Occipital lobe (tissue), 3 donors: ENCODE measurements at places on chromosomes 5 and 9.
A peak's percentile ranks its signal among the peaks of the same experiment; 100 is the strongest.

- DNase-seq, result no peak
Measured at GRCh38 chr9:125633116-125633745, 73.8 kb downstream of the MAPKAP1 start.

GRCh38 chr5:136232316-136232715 is 39.4 kb upstream of the SMIM32 start:
- no peak for DNase-seq

DNA sequence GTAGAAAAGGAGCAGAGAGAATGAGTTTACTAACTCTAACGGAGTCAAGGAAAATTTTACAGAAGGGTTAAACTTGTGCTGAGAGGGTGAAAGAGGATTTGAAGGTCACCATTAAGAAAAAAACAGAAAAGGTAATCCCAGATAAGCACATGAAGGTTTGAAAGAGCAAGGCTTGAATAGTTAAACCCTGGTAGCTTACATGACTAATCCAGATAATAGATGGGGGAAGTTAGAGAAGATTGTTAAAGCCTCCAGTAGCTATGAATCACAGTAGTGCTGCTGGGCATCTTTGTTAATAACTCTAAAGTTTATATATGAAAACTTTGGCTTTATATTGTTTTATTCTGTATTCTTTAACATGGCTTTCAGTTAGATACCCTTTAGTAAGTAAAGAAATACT is 354.5 kb upstream of the FTMT start:
- no peak for DNase-seq

GRCh38 chr9:118318770-118319431 is 614.7 kb downstream of the TLR4 start:
- peak; percentile 5 for DNase-seq

DNA sequence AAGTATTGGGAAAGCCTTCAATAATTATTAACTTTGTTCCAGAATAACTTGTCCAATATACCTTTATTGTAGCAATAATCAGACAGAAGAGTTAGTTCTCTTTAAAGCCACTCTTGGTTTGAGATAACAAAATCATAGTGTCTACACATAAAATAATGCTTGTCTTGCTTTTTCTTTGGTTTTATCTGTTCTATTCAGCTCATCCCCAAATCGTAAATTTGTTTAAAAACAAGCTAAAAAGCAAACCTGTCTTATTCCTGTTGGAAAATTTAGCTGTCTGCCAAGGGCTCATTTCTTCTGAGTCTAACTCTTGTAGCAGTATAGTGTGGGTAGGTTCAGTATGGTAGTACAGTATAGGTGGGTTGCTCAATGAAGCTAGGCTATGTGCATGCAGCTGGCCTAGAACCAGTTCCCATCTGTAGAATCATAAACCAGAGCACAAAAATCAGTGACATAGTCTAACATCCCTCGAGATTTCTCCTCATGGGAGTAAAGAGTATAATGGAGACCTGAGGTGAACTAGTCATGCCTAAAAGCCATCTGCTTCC is 17.9 kb upstream of the APBA1 start:
- DNase-seq, result no peak

DNA sequence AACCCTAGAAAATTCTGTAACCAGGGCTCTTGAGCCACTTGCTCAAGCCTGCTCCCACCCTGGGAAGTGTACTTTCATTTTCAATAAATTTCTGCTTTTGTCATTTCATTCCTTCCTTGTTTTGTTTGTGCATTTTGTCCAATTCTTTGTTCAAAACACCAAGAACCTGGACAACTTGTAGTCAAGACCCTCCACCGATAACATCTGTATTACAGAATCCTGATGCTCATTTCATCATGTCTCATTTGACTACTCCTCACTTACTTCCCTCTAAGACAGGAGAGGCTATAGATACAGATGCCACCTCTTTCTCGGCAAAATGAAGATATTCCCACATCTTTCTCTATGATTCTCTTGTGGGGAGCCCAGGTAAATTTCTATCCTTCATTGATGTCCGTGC is 183.5 kb downstream of the TMEM232 start:
- no peak for DNase-seq

- no peak for DNase-seq
Measured at GRCh38 chr9:98943682-98944056, at the start of gene COL15A1. COL15A1 (plus strand) TSS chr9:98943907; CDS start chr9:98944062, 155 bp downstream.

DNA sequence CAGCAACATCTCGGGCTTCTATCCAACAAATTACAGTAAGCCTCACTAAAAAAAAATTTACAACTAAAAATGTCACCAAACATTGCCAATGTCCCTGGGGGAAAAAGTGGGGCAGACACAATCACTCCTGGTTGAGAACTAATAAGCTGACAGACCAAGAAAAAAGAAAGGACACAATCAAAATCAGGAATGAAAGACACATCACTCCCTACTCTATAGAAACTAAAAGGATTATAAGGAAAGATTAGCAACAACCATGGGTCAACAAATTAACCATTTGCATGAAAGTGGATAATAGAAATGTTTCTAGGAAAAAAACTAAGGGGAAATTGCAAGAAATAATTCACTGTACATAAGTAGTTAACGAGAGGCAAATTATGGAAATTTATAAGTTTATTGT is 53.4 kb downstream of the AGTPBP1 start:
- no peak for DNase-seq

DNA sequence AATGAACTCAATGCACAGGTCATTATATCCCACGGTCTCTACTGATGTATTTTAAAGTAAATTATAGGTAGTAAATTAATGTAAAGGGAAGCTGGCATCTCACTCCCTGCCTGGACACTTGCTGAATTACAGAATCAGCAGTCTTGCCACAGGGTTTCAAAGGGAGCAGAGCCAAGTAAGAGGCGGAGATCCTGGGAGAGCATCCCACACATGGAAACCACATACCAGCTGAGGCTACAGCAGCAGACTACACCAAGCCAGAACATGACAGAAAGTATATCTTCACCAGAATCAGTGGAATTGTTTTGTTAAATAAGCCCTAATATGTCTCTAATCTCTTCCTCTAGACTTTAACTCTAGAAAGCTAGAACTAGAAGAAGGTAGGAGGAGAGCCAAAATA is 1689.2 kb upstream of the WWC1 start:
- DNase-seq, result no peak

- no peak for DNase-seq
Measured at GRCh38 chr9:123640792-123641222, 284.8 kb downstream of the CRB2 start.

DNA sequence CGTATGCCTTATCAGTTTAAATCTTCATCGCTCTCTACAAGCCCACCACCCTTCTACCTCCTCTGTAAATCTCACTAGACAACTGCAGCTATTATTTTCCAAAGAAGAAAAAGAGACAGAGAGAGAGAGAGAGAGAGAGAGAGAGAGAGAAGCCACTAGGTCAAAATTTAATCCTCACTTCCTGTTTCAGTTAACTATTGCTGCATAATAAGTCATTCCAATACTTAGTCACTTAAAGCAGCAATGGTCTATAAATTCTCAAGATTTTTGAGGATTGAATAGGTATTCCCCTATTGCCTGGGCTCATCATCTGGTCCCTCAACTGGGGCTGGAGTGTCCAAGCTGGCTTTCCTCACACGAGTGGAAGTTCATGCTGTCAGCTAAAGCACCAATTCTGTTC is 68.8 kb downstream of the ITGA1 start:
- DNase-seq, result no peak

DNA sequence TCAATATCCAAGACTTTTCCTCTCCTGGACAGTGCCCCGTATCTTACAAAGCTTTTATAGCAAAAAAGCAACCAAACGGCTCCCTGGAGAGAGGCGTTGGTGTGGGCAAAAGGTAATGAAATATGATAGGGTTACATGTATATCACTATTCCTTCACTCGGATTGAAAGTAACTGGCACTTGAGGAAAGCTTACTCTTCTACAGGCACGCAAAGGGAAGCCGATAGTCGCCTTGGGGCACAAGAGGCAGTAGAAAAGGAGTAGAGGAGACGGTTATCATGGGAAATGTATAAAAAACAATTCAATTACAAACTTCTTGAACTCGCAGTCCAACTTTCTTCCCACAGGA is 1.1 kb downstream of the DIAPH1 start:
- DNase-seq, result no peak

- DNase-seq, result no peak
Measured at GRCh38 chr9:21160178-21160577, 6.3 kb downstream of the IFNA21 start.

GRCh38 chr9:134808447-134808792 is 72.2 kb upstream of the FCN2 start:
- no peak for DNase-seq

DNA sequence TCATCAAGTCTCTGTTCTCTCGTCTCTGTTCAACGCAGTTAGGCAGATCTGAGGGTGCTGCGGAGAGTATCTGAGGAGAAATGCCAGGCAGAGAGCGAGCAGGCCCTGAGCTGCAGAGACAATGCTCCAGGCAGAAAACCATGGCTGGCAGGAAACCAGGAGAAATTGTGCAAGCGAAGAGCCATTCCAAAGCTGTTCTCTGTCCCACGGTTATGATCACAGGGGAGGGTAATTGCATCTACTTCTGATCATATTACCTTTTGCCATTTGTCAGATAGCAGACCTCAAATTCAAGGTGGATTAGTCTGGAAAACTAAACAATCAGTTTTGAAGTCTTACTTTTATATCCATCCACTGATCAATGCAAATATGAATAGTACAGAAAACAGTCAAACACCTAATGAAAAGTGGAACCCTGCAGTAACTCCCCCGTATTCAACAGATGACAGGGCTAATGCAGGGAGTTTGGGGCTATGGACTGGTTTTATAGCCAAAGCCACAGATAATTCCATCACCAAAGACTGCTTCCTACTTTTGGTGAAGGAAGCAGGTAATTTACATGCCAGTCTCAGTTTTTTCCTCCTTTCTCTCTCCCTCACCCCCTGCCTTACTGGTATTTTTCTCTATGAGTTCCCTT is 228.0 kb downstream of the DCP2 start:
- no peak for DNase-seq

DNA sequence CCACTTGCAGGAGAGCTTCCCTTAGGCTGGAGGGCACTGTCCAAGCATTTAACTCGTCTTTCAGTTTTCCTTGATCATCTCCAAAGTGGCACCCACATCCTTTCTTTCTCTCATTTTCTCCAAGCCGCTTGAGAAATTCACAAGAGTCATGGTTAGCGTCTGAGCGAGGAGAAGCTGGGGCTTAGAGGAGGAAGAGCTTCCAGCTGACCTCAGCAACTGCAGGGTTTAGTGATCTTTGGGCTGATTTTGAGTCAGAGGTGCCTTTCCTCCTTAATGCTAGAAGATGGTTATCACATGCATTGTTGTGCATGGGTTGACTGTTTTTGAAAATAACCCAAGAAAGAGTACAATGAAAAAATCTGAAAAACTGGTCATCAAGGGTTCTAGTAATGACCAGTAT is 134.7 kb downstream of the GADD45G start:
- no peak for DNase-seq

- no peak for DNase-seq
Measured at GRCh38 chr9:78985084-78985738, 586.6 kb upstream of the TLE4 start.

DNA sequence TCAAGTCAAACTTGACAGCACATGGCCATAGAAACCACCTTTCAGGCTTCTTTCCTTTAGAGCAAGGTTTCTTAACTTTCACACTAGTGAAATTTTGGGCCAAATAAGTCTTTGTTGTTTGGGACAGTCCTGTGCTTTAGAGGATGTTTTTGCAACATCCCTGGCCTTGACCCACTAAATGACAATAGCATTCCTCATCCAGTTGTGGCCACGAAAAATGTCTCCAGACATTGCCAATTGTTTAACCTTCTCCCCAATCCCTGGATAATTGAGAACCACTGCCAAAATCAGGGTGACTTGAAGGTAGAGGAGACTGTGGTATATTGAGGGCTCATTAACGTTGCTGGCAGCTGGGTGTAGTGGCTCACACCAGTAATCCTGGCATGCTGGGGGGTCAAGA is 72.0 kb downstream of the ALDH1A1 start:
- no peak for DNase-seq

GRCh38 chr5:168822248-168822744 is 243.1 kb upstream of the PANK3 start:
- no peak for DNase-seq

DNA sequence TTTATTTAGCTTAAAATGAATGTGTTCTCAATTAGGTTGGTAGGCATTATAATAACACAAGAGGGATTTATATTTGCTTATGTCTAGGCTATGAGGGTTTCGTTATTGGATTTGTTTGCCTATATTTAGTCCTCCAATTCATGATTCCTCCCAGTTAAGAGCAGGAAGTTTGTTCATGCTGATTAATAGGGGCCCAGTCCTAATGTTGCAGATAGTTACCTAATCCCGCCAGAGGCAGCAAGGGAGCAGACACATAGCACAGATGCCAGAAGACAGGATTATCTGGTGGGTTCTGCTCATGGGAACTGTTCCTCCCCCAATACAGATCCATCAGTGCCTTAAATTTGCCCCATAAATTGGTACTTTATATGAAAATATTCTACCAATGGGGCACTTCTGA is 100.8 kb upstream of the TLE4 start:
- no peak for DNase-seq

DNA sequence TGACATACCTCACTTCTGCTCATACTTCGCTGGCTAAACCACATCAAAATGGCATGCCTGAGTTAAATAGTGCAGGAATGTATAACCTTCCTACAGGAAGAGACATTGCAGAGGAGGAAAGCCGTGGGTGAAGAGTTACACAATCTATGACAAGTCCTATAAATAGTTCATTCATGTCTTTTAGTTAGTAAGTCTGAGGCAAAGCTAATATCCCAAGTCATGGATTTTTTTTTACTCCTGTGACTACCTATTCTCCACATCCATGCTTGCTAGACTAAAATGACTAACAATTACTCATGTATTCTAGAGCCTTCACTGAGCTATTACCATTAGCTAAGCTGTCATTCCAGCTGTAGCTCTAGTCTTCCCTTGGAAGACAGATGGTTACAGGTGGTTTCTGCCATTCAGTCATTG is 391.3 kb downstream of the NR2F1-AS1 start:
- DNase-seq, result no peak

- DNase-seq, result no peak
Measured at GRCh38 chr9:110114859-110115201, 93.1 kb downstream of the C9orf152 start.

DNA sequence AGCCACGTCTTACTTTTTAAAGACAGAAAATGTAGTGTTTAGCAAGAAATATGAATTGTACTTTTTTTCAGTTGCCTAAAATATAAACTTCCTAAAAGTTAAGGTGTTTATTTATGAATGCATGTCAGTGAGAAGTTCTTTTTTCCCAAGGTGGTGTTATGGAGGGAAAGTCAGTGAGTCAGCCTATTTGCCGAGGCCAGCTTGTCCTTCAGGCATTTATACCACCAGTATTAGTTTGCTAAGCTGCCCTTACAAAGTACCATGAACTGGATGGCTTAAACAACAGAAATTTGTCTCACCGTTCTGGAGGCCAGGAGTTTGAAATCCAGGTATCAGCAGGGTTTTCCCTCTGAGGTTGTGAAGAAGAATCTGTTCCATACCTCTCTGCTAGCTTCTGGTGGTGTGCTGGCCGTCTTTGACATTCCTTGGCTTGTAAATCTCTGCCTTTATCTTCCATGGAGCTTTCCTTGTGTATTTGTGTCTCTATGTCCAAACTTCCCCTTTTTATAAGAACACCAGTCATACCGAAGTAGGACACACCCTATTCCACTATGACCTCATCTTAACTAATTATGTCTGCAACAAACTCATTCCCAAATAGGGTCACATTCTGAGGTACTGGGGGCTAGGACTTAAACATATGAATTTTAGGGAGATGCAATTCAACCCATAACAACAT is 38.4 kb downstream of the PRKACG start:
- DNase-seq, result no peak
